Activated effector memory CD4-positive, alpha-beta T cell treated with anti-CD3 and anti-CD28 coated beads, Interleukin-2, amount 50 U/mL, for 16 hours (primary cell): ENCODE measurements at places on chromosomes 3 and 15.

DNA sequence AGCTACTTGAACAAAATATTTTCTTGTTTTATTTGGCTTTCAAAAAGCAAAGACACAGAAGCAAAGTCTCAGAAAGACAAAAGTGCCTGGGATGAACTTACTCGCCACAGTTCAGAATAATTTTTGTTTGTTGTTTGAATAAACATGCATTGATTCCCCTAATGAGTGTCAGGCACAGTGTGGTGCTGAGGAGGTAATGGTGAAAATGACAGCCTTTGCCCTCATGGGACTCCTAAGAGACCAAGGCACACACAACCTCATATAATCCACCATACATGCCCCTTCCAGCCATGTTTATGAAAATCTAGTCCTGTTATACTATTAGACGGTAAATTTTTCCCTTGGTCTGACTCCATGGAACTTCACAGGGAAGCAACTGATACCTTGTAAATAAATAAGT is 2.5 kb downstream of the GOLIM4 start:
- DNase-seq = no peak

DNA sequence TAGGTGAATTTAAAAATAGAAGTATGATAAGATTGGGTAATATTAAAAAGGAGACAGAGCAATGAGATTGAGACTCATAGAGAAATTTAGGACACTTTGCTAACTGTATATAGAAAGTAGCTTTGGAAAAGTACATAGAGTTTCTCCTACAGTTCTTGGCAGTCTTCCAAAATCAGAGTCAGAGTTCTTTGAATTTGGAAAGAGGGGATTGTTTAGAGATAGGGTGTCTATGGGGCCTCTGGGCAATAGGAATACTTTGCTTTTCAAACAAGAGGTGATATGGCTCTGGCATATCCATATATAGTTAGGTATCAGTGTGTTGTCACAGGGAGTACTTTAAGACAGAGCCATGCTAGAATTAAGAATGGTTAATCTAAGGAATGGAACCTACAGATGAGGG is 477.1 kb upstream of the KCNMB2 start:
- no peak for DNase-seq

GRCh38 chr3:112539825-112540650 is 21.7 kb downstream of the ATG3 start:
- DNase-seq = no peak

- no peak for DNase-seq
Measured at GRCh38 chr3:194990454-194991337, 280.3 kb downstream of the XXYLT1 start.

- DNase-seq = no peak
Measured at GRCh38 chr15:86101818-86102217, 22.1 kb downstream of the AGBL1 start.

GRCh38 chr3:16024548-16024947 is 149.9 kb upstream of the GALNT15 start:
- DNase-seq = no peak

GRCh38 chr3:190059242-190059590 is 61.5 kb downstream of the P3H2 start:
- DNase-seq = no peak

GRCh38 chr15:67142767-67143100 is 77.3 kb downstream of the SMAD3 start:
- no peak for DNase-seq

DNA sequence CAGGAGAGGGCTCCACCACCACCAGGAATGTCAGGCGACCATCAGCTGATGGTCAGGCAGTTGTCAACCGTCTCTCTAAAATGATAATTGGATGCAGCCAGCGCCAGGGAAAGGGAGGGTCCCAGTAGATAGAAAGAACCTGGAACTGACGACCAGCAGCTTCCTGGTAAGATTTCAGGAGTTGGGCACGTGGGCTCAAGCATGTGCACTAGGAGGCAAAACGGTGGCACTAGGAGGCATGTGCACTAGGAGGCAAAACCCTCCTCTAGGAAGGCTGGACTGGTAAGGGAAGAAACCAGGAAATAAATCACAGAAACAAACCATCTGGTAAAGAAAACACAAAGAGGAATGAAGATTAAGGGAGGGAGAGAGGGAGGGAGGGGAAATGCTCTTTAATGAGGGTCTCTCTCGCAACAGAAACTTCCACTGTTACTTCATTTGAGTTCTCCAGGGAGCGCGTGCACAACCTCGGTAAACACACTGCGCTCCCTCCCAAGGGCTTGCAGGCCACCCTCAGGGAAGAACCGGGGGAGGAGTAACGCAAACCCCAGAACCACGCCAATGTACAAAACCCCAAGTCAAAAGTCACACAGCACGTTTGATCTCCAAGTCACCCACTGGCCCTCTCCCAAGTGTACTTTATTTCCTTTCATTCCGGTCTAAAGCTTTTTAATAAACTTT is 116.7 kb downstream of the XXYLT1 start:
- no peak for DNase-seq

DNA sequence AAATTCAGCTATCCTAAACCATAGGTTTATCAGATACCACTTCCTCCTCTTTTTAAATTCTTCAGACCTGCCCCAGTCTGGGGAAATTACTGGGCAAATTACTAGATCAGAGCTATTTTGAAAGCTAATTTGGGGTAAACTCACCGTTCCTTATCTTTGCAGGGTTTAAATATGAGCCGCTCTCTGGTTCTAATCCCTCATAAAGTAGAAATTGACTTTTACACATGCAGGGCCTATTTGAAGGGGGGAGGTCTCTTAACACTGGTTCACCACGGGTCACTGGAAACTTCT is 11.0 kb upstream of the MEIS2 start:
- DNase-seq = no peak

- no peak for DNase-seq
Measured at GRCh38 chr3:2153547-2153946, 54.9 kb downstream of the CNTN4 start.

GRCh38 chr3:13539292-13539638 is 9.7 kb upstream of the FBLN2 start:
- DNase-seq = no peak

DNA sequence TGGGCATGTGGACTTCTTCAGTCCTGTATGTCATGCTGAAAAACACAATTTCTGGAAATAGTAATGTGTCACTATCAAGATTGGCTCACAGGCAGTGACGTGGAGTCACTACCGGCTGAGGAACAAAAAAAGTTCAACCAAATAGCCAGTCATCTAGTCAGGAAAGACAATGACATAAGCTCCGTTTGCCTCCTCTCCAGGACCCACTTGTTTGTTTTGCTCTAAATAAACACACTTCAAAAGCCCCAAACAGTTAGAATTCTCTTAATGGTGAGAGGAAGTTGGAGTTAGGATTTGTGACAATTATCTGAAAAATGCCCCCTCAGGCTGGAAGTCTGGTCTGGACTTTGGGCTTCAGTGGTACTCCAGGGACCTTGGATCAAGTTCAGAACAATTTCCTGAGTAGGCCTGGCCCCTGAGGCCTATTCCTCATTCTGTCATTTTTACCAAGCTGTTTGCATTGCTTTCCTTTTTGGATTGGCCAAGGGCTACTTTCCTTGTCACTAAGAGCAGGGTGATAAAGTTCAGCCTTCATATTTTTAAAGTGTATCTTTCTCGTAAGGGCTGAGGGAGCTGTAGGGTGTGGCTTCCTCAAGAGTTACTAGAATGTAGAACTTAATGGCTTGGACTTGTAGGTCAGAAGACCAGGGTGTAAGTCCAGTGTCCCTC is 98.9 kb downstream of the EOMES start:
- no peak for DNase-seq

DNA sequence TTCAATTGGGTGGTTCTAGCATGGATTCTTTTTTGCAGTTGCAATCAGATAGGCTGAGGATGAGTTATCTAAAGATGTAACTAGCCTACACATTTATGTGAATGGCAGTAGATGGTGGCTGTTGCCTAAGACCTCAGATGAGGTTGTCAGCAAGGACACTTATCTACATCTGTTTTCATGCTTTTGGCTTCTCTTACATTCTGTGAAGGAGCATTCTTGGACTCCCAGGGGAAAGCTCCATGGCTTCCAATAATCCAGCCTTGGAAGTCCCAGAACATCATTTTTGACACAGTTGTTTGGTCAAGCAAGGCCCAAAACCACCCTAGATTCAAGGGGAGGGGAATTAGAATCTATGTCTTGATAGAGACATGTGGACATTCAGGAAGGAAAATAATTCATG is 332.2 kb upstream of the RBMS3 start:
- DNase-seq = no peak

DNA sequence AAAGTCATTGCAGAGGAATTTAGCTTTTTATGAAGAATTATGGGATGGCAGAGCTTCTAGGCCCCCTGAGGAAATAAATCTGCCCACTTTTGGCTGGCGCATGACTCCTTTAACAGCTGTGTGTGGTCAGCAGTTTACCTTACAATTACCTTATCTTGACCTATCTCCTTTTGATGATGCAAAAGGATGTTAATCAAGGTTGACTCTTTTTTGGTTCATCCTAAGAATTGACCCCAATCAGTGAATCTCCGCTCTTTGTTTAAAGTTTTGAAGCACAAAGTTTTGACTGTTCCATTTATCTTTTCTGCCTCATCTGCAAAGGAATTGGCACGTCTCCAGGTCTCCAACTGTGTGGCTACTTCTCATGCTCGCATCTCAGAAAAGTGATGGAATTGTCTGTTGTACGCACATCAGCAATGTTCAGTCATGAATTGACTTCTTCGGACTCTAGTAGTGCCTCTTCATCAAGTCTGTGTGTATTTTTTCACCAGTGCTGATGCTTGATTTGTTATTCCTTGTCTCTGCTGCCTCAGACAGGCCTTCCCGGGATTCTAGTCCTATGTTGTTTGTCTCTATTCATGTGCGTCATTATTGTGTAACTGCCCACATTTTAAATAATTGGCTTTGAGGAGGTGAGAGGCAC is 196.2 kb upstream of the CFAP20DC start:
- DNase-seq = no peak
